ENCODE measurements at places on chromosomes 1 and 21.

- no peak for DNase-seq
These were observed 28.8 kb upstream of the TARBP1 start for GRCh38 chr1:234507626-234508387.

DNA sequence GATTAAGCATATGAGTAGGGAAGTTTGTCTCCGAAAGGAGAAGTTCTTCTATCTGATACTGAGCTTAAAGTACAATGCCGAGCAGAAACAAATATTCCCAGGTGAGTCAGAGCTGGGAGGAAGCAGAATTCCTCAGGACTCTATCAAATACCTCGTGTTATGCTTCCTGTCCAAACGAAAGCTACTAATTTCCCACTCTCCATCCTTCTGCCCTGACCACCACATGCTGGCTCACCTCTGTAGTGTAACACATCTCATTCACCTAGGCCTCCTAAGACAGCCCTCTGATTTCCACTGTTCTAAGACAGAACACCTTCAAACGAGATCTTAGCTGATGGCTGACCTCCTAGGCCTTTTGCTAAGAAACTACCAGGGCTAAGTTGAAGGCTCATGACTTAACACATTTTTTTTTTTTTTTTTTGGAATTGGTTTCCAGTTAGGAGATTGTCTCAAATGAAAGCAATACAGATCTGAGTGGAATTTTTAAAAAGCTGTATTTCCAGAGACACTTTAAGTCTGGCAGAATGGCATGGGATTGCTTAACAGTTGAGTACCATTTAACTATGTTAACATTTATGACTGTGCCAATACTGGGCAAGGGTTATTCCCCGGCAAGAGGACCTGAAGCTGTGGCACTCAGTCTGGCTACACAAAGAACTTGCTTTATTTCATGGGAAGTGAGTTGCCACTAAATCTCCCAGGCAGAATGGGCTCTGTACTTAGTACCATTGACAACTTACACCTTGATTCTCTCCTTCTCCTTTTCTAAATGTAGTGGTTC is 583.4 kb downstream of the DPYD start:
- no peak for DNase-seq

GRCh38 chr1:59132295-59132694 is 164.6 kb upstream of the FGGY start:
- no peak for DNase-seq

DNA sequence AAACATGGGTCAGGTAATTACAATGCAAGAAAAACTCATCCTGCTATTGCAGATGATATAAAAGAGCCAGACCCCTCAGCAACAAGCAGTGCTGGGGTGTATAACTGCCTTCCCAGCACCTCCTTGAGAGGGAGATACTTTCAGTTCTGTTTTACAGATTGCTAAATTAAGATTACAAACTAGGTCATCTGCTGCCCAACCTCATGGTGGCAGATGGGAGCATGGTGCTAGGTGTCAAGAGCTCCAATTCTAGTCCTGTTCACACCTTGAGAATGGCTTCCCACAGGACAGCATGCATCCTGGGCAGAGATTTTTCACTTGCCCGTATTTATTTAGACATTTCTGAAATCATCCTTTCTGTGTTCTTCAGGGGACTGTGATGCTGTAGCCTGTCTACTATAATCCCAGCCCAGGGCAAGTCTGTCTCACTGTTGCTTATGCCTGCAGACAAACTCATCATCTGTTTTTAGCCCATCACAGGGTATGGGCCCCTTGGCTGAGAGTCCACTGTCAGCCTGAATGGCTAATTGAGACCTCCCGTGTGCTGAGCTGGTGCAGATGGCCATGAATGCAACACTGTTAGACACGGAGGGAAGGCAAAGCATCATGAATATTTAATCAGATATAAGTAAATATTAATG is 40.2 kb upstream of the PBX1 start:
- no peak for DNase-seq

DNA sequence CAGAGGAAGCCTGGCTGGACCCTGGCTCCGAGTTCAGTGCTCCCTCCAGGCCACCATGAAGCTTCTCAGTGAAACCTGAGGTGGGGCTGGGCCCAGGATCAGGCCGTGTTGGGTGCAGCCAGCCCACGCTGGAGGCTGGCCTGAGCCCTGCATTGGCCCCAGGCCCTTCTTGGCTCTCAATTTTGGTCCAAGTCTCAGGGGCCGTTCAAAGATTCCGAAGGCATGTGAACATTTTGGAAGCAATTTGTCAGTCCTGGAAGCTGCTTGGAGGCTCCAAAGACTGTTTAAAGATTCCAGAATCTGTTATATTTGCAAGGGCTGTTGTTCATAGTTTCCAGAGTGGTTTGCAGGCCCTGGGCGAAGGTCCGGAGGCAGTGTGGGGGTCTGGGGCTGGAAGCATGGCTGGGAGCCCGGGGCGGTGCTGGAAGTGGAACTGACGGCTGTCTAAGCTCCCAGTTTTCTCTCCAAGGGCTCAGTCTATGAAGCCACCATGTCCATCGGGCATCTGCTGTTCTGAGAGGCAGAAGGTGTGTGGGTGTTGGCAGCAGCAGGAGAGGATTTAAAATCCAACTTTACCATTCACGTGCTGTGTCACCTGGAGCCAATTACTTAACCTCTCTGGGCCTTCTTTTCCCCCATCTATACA is 104.9 kb downstream of the EPHB2 start:
- no peak for DNase-seq

- peak; percentile 21 for DNase-seq
These were observed at the start of gene CRABP2 for GRCh38 chr1:156705321-156705917. Gene CRABP2, minus strand, starts transcription at chr1:156705583. Its CDS starts 137 bp downstream, at chr1:156705446.

- no peak for DNase-seq
These were observed 19.6 kb downstream of the CLIC4 start for GRCh38 chr1:24764848-24765247.

GRCh38 chr1:2788506-2789163 is 12.9 kb downstream of the TTC34 start:
- DNase-seq: no peak

DNA sequence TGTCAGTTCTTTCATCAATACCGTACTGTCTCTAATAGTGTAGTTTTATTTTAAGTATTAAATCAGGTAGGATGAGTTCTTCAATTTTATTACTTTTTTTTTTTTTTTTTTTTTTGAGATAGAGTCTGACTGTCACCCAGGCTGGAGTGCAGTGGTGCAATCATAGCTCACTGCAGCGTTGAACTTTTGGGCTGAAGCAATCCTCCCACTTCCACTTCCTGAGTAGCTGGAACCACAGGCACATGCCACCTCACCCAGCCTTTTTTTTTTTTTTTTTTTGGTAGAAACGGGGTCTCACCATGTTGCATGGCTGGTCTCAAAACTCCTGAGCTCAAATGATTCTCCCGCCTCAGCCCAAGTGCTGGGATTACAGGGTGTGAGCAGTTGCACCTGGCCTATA is 44.3 kb downstream of the INAVA start:
- no peak for DNase-seq

GRCh38 chr1:205319081-205320018 is 2.2 kb downstream of the NUAK2 start:
- no peak for DNase-seq

DNA sequence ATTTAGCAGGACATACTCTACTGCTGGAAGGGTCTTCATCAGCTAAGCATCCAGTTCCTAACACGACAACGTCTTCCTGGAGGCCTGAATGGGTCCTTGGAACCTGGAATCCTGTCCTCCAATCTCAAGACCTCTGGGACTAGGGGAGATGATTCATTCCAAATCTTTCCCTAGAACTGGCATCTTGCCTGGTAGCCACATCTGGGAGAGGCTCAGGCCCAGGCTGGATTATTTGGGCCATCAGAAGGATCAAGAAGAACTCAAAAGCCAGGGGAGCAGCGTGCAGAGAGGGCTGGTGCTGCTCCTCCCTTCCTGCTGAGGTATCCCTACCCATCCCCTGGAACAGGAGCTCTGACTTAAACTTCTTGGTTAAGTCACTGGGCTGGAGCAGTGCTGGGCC is 2.8 kb upstream of the PHLDA3 start:
- no peak for DNase-seq

- no peak for DNase-seq
These were observed 1518.0 kb downstream of the NCAM2 start for GRCh38 chr21:22516230-22516629.

DNA sequence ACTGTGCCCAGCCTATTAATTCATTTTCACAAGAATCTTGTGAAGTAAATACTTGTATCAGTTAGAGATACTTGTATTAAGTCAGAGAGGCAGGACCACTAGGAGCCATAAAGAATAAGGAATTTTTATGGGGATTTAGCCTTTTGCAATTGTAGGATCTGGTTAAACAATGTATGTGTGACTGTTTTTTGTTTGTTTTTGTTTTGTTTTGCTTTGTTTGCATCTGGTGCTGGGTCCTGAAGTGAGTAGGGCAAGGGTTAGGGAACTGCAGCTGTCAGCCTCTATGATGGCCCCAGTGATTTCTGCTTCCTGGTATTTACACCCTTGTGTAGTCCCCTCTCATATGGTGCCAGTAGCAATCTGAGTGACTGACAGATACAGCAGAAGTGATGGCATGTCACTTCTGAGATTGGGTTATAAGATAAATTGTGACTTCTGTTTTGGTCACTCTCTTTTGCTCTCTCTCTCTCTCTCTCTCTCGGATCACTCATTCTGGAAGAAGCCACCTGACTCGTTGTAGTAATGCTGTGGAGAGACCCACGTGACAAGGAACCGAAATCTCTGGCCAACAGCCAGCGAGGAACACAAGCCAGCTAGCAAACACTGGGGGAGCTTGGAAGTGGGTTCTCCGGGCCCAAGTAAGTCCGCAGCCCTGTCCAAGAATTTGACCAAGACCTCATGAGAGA is 96.2 kb upstream of the MARK1 start:
- DNase-seq: no peak

DNA sequence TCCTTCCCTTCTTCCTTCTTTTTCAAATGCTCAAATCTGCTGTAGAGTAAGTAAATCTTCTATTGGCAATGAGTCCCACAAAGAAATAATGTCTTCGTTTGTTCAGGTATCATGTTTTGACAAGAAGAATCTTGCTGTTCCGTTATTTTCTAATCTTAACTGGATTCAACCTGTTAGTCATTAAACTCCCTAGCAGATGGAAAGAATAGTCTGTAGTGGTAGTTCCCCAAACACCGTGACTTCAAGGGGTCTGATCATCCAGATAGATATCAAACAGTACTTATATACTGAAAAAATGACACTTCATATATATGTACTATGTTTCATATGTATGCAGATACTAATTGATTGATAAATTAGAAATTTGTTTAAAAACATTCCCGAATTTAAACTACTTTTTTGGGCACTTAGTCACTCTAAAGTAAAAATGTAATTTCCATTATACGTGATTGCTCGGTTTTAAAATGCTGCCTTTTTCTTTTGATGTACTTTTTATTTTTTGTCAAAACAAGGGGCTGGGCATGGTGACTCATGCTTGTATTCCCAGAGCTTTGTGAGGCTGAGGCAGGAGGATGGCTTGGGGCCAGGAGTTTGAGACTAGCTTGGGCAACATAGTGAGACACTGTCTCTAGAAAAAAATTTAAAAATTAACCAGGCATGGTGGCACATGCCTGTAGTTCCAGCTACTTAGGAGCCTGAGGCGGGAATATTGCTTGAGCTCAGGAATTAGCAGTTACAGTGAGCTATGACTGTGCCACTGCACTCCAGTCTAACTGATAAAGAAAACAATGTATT is 335.7 kb upstream of the SNX7 start:
- no peak for DNase-seq

- no peak for DNase-seq
These were observed 10.8 kb downstream of the AGT start for GRCh38 chr1:230702934-230703678.

DNA sequence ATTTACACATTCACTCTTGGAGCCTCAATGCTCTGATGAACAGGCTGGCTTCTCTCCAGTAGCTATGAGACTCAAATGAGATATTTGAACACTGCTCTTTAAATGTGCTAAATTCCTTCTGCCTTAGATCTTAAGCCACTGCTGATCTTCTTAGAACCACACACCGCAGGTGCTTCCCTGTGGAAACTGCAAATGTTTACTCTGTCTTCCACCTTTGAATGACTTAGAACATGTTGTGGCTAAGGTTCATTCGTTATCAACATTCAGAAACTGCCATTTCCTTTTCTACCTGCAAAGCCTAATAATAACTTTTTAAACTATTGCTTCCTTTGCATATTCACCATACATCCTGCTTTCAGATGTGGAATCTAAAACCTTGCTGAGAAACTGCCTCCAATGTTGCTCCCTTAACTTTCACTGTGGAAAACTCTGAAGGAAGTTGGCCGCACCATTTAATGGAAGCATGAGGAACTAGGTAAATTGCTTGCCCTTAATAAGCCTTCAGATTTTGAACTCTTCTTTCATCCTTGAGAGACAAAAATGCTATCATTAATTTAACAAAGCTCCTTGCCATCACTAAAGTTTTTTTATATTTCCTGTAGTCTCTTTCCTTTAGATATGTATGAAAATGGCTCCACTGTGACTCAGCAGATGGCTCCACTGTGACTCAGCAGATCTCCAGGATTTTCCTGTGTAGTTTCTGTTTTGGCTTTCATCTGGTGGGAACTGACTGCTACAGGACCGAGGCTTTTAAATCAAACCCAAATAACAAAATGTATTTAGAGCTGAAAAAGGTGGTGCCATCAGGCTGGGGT is 143.8 kb downstream of the TNFSF18 start:
- no peak for DNase-seq

DNA sequence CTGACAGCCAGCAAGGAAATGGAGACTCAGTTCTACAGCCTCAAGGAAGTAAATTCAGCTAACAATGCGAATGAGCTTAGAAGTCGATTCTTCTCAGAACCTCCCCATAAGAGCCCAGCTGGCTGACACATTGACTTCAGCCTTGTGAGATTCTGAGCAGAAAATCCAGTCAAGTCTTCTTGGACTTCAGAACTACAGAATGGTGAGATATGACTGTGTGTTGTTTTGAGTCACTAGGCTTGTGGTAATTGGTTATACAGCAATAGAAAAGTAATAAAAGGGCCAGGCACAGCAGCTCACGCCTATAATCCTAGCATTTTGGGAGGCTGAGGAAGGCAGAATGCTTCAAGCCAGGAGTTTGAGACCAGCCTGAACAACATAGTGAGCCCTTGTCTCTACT is 161.8 kb upstream of the IVNS1ABP start:
- no peak for DNase-seq

DNA sequence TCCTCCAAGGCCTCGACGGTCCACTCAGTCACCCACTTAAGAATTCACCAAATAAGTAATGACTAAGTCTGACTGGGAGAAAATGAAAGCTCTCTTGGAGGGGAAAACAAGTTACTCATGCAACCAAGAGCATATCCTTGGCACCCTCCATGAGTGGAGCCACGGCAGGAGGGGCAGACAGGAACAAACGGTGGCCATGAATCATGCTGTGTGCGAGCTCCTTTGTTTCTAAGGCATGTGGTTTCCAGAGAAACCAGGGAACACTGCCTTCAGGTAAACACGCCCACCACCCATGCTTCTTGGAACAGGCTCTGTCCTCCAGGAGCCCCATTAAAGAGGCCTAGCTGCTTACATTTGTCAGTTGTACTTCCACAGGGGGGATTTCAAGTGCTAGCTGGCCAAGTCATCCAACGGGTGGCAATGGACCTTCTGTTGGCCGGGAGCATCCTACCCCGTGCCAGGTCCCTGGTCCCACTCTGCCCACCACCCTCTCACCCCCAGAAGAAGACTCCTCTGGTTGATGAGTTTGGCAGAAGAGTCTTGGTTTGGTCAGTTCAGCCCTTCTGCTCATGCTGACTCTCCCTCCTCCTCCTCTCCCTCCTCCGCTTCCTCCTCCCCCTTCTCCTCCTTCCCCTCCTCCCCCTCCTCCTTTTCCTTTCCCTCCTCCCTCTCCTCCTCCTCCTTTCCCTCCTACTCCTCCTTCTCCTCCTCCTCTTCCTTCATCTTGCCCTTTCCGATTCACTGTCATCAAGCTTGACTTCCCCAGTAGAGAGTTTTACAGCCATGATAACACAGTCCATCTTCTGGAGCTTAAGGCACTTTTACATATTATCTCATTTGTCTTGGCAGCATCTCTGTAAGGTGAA is 107.6 kb downstream of the CCDC185 start:
- DNase-seq: no peak

Data from stimulated activated CD4-positive, alpha-beta T cell treated with anti-CD3 and anti-CD28 coated beads, Interleukin-12 subunit alpha, Interleukin-12 subunit beta, amount 100 ng/mL, for 4 hours (primary cell).